Forelimb muscle (tissue), 1 donor: ENCODE measurements at places on chromosomes 12 and 14.
A peak's percentile ranks its signal among the peaks of the same experiment; 100 is the strongest.

- DNase-seq, result no peak
Measured at GRCh38 chr14:29321646-29322045, 555.1 kb downstream of the FOXG1 start.

DNA sequence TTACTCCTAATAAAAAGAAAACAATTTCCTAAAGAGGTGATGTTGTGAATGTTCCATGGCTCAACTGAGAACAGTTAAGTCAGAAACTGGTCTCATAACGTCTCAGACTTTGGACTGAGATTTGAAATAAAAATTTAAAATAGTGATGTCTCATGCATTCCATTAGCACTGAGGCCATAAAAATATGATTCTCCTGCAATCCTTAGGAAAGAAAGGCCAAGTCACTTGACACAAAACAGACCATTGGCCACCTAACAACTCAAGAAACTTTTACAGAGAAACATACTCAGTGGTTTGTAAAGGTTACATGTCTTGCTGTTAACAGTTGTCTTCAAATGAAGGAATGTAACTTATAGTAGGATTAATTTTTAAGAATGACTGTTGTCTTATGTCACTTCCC lies 58.1 kb downstream of the STAB2 start:
- peak; percentile 24 for DNase-seq

- DNase-seq, result no peak
Measured at GRCh38 chr12:75947156-75947723, 84.3 kb downstream of the PHLDA1 start.

DNA sequence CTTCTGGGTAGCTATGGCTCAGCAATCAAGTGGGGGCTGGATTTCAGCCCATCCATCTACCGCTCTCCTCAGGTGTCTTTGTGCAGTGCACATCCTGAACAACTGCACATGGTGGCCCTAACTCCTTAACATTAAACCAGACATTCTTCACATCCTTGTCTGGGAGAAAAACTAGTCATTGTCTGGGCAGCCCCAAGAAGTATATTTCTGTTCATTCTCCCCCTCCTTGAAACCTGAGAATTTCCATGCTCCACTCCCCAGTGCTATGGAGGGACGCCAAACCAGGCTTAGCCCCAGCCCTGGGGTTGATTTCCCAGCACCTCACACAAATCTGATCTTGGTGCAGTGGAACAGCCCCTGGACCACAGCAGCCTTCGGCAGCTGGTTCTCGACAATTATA lies 13.4 kb downstream of the MYL2 start:
- DNase-seq, result no peak

GRCh38 chr12:32983968-32984367 lies 87.4 kb upstream of the PKP2 start:
- no peak for DNase-seq

- no peak for DNase-seq
Measured at GRCh38 chr12:91126516-91126915, 15.2 kb upstream of the LUM start.
